ENCODE measurements at places on chromosomes 7 and 10.
A peak's percentile ranks its signal among the peaks of the same experiment; 100 is the strongest.

- DNase-seq = no peak
These were observed 126.1 kb downstream of the RNF32 start for GRCh38 chr7:156766666-156767065.

GRCh38 chr10:71549766-71550533, 153.2 kb downstream of the CDH23 start:
- DNase-seq = no peak

GRCh38 chr10:123997486-123998196, 95.8 kb downstream of the CHST15 start:
- peak; percentile 98 for DNase-seq

DNA sequence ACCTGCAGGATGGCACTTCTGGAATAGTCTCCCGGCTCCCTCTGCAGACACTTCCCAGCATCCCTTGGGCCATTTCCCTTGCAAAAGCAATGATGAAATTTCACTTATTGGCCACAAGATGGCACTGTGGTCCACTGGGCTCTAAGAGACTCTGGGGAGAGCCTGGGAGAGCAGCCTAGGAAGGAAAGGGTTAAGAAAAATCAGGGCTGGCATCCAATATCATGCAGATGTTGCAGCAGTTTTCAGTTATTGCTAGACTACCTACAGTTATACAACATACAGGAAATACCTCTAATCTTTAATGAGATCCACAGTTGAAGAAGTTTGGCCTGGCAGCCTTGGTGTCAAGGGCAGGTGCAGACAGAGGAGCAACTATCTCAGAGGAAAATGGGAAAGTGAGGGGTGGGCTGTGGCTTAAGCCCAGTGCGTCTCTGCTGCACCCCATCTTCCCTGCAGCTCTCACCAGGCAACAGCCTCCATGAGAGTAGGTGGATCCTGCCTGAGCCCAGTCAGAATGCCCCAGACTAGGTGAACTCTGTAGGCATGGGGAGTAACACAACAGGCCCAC, 100.2 kb upstream of the PRSS58 start:
- DNase-seq = peak; percentile 78

- peak; percentile 74 for DNase-seq
These were observed at the start of gene GSDME for GRCh38 chr7:24757353-24758275. TSS of gene GSDME (minus strand) at chr7:24757464. CDS start at chr7:24749774, 7,690 bp downstream.

DNA sequence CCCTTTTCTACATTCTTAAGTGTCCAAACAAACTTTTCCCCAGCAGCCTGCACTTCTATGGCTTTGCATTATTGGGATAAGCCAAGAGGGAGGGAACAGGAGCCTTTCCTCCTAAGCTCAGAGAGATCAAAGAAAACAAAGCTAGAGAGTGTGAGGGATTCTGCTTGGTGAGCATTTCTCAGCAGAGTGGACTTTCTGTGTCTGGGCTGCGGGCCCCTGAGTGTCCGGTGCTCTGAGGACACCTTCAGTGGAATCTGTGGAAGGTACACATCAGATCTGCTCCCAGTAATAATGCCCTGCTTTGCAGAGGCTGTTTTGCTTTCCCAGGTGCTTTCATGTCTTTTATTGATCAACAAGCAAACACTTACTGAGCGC, 50.2 kb downstream of the KCNMA1 start:
- DNase-seq = no peak

GRCh38 chr10:17951868-17952371, at the start of gene SLC39A12:
TSS of gene SLC39A12 (plus strand) at chr10:17951918. CDS start at chr10:17953277, 1,359 bp downstream.
- peak; percentile 71 for DNase-seq

GRCh38 chr7:30329716-30330115, 45.3 kb downstream of the ZNRF2 start:
- no peak for DNase-seq

DNA sequence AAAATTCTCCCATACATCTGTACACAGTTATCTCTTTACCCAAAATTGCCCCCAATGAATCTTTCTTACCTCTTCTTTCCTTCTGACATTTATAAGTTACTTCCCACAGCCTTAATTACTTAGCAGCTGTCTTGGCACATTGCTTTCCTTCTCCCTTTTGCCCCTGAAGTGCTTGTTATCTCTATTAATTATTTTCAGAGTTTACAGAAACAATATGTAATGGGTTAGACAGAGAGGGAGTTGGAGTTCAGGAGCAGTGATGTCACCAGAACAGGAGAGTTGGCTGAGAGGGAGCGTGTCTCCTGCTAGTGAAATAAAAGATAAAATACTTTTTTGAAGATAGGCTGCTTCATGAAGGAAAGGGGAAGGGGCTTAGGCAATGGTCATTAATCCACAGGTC, 57.4 kb downstream of the ITGB8 start:
- no peak for DNase-seq

Measured in fibroblast of skin of scalp (primary cell).